Natural killer cell treated with Interleukin-12 subunit alpha and Interleukin-12 subunit beta and Interleukin-15 and Interleukin-18, amount 100 ng/mL, for 72 hours (primary cell): ENCODE measurements at places on chromosomes 1 and 21.
A peak's percentile ranks its signal among the peaks of the same experiment; 100 is the strongest.

- DNase-seq = no peak
Observed at GRCh38 chr1:8078176-8078671, 52.1 kb upstream of the ERRFI1 start.

DNA sequence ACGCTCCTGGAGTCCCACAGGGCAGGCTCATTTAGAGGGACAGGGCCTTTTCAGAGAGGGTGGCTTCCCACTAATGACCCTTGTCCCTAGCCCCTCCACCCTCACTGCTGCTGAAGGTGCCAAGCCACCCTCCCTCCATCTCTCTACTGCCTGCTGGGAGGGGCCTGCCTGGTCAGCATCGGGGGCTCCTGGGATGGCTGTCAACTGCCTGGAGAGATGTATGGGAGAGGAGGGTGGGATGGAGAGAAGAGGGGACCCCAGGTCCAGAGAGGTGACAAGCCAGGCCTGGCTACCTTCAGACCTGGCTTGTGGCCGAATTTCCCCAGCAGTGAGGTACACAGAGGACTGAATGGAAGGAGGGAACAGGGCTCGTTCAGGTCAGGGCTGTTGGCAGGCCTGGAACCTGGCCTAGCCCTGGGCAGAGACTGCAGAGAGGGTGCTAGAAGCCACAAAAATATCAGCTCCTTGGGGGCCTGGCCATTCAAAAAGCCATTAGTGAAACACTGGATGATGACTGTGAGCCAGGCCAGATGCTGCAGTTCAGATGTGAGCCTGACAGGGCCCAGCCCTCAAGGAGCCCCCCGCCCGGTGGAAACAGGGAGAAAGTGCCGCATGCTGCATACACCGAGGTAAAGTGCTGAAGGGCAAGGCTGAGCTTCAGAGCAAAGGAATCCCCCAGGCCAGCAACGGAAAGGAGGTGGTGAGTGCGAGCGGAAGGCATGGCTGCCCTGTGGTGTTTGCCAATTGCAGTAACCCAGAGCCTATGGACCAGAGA, 20.0 kb downstream of the MMEL1 start:
- DNase-seq = no peak

DNA sequence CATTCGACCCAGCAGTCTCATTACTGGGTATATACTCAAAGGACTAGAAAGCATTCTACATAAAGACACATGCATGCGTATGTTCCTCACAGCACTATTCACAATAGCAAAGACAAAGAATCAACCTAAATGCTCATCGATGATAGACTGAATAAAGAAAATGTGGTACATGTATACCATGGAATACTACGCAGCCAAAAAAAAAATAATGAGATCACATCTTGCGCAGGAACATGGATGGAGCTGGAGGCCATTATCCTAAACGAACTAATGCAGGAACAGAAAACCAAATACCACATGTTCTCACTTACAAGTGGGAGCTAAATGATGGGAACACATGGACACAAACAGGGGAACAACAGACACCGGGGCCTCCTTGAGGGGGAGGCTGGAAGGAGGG, 43.7 kb downstream of the ELF3 start:
- DNase-seq = no peak

DNA sequence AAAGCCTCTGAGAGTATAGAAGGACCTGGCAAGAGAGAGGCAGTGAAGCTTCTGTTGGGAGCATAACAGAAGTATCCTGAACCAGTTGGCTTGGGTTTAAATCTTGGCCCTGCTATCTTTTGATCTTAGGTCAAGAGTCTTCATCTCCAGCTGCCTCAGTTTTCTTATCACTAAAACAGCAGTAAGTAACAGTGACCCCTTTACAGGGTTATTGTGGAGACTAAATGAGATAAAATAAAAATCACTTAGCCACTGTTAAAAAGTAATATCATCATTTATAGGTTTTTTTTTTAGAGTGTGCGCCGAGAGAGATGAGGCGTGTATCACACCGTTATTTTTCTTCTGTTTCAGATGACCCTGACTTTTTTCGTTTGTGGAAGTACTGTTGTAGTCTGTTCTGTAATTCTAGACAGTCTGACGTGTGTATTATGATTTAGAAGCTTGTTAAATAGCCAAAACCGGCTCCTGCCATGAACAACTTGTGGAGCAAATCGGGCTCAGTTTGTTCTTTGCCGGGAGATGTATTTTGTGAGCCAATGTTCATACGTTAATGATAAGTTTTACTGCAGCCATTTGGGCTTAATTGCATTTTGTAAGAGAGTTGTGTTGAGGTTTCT, 1.1 kb downstream of the THRAP3 start:
- no peak for DNase-seq

GRCh38 chr1:2046174-2046917, 3.9 kb upstream of the PRKCZ start:
- DNase-seq = no peak

- DNase-seq = no peak
Observed at GRCh38 chr21:44329971-44330681, 9.1 kb downstream of the CFAP410 start.

- no peak for DNase-seq
Observed at GRCh38 chr1:28134651-28135207, 41.8 kb downstream of the PTAFR start.

GRCh38 chr1:93180723-93181613, at the start of gene CCDC18:
TSS of gene CCDC18 (plus strand) at chr1:93180724. CDS start at chr1:93183362, 2,638 bp downstream.
- peak; percentile 65 for DNase-seq

- DNase-seq = no peak
Observed at GRCh38 chr1:25695090-25695770, 78.6 kb downstream of the MAN1C1 start.

DNA sequence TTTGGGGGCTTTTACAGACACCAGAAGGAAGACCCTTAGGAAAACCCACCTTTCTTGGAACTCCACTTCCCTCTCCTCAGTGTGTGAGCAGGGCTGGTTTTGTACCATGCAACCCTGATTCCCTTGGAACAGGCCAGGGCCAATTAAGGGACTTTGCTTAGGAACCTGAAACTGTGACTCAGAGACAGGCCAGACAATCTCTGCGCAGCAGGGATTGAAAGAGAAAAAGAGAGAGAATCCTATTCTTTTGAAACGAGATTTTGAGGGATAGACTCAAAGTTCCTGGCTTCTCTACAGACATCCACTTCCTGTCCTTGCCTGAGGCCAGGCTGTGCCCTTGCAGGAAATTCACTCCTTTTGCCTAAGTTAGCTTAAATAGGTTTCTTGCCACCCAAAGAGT, 23.1 kb upstream of the C1orf198 start:
- DNase-seq = no peak

DNA sequence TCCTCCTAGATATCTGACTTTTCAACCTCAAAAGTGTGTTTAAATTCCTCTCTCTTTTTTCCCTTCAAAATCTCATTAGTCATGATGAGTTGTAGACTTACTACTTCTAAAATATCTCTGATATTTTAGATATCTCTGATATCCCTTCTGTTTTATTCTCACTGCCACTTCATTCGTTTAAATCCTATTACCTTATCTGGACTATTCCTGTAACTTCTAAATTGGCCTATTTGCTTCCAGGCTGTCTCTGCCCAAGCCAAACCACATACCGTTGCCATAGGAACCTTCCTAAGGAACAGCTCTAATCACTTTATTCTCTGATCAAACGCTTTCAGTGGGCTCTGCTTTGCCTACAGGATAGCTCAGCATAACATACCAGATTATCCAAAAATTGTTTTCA, 333.1 kb upstream of the CHRM3 start:
- no peak for DNase-seq

- no peak for DNase-seq
Observed at GRCh38 chr21:37528150-37528937, 161.8 kb downstream of the DYRK1A start.

DNA sequence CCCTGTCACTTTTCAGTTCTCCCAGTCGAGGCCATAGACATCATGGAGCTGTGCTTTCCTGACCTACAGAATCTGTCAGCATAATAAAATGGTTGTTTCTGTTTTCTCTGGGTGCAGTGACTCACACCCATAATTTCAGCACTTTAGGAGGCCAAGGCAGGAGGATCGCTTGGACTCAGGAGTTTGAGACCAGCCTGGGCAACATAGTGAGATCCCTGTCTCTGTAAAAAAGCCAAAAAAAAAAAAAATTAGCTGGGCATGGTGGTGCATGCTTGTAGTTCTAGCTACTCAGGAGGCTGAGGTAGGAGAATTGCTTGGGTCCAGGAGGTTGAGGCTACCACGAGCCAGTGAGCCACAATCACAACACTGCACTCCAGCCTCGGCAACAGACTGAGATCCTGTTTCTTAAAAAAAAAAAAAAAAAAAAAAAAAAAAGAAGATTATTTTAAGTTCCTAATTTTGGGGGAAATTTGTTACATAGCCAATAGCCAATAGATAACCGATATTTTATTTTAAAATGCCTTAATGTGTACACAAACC, 196.2 kb downstream of the ADSS2 start:
- DNase-seq = no peak

DNA sequence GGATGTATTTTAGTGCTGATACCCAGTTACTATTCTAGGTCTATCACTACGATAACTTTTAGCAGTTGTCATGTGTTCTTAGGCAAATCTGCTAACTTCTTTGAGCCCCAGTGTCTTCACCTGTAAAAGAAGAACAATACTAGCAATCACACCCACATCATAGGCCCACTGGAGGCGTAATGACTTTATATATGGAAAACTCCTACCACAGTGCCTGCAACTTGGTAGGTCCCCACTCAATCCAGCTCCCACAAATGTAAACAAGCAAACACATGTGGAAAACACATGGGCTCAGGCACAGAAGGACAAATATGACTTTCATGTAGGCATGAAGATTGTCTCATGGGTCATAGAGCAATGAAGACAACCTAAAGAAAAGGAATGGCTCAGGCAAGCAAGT, 115.8 kb downstream of the TBX19 start:
- DNase-seq = no peak

- DNase-seq = no peak
Observed at GRCh38 chr1:183911285-183911684, 106.4 kb downstream of the RGL1 start.

DNA sequence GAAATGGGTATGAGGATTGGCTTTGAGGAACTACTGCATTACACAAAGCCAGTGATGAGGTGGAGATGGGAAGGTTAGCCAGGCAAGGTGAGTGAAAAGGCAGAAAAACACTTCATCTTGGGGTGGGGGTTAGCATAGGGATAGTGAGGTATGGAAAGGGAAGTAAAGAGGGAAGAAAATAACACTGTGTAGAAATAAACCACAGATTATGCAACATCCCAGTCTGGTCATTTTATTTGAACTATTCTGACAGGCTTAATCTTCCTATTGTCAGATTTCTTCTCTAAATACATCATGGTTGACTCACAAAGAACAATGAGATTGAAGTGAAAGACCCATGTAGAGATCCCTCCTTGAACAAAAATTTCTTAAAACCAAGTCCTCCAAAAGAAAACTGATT, 640.2 kb downstream of the PTPRC start:
- no peak for DNase-seq

DNA sequence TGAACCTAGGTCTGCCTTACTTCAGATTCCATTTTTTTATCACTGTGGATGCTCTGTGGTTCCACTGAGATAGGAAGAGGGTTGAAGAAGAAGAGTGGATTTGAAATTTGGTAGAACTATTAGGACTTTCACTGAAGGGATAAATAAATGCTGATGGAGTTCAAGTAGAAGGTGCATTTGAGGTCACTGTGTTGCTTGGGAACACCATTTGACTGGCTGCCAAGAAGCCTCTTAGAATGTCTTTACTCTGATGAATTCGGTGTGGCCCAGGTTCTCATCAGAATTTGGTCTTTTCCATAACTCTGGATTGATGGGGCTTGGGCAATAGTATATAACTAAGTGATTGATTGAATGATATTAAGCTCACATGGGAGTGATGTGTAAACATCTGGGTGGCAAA, 11.9 kb downstream of the XPR1 start:
- no peak for DNase-seq

DNA sequence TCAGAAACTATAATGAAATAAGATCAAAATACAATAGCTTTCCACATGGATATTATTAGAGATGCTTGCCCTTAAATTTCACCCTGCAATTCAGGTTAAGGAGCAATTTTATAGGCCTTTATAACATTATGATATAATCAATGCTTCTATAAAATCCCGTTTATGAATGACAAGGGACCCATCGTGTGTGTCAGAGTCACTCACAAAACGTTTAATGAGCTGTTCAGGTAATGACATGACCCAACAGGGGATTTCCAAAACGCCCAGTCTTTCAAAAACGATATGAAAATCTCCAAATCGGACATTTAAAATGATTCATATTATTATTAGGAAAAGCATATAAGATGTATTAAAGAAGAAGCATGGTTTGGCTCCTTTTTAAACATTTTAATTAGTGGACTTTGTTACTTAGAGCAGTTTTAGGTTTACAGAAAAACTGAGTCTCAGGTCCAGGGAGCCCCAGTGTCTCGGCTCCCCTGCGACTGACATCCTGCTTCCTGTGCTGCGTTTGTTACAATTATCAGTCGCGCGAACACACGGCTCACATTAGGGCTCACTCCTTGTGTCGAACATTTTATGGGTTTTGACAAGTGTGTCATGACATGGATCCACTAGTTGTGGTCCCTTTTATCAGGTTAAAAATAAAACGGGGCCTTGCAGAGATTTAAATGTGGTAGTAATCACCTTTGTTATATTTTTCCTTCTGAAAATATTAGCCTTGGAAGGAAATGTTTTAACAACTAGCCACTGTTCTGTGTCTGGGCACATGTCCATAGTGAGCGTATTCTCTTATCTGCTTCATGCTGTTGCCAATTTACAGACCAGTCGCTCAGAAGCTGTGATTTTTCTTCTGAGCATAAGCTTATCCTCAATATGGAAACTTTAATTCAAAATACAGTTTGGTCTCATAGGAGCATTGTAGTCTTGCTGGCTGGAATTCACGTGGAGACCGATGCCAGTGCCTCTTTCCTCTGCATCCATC, 52.0 kb upstream of the POFUT2 start:
- no peak for DNase-seq

- DNase-seq = no peak
Observed at GRCh38 chr1:119431836-119432235, 16.9 kb downstream of the HSD3B2 start.

DNA sequence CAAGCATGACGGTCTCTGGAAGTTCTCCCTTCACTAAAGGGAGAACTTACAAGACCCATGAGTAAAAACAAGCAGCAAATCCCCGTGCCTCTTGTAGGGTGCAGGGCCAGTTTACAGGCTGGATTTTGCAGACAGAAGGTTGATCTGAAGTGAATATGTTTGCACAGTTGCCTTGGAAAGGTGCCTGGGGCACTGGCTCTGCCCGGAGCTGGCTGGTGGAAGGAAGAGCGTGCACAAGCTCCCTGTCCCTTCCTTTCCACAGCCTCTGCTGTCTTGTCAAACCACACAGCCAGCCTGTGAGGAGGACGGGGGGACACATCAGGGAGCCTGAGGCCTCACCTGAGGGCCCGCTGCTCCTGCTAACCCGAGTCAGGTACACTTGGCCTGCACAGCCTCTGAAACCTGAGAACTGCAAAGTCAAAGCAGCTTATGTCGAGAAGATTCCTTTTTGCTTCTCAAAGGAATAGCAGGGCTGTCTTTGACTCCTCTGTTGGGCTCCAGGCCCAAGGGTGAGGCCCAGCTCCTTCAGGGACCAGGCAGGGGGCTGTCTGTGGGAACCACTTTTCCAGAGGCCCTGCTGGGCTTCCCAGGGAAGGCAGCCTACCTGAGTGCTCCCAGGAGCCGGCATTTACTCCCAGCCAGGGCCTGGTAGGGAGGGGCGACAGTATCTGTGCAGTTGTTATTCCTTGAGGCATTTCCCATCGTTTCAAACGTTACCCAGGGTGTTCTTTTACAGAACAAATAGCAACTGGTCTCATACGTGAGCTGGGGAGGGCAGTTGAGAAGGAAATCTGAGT, 251.5 kb downstream of the SIPA1L2 start:
- DNase-seq = no peak

- no peak for DNase-seq
Observed at GRCh38 chr1:214712737-214713136, 109.7 kb downstream of the CENPF start.

- DNase-seq = no peak
Observed at GRCh38 chr1:169106921-169107602, 572 bp downstream of the ATP1B1 start.
